ENCODE measurements at places on chromosomes 13 and 19. TPM values are rescaled to one million over a fixed set of nuclear protein-coding genes. Genes with fewer than 3 reads are reported as not detected.

SIGLEC6 gene
- total RNA-seq, result not detected

KLHL1 gene
- total RNA-seq, result 0.05 TPM

- no peak for DNase-seq
- H3K4me3 ChIP-seq, result peak overlapping the region; percentile 94
- H3K36me3 ChIP-seq, result peaks cover 55% of the 10 kb centered on the region
- H3K4me1 ChIP-seq, result no peaks in the 10 kb centered on the region
These were observed 332 bp downstream of the IRGQ start for GRCh38 chr19:43595605-43595998.

IZUMO4 gene
- 4.2 TPM for total RNA-seq

DNA sequence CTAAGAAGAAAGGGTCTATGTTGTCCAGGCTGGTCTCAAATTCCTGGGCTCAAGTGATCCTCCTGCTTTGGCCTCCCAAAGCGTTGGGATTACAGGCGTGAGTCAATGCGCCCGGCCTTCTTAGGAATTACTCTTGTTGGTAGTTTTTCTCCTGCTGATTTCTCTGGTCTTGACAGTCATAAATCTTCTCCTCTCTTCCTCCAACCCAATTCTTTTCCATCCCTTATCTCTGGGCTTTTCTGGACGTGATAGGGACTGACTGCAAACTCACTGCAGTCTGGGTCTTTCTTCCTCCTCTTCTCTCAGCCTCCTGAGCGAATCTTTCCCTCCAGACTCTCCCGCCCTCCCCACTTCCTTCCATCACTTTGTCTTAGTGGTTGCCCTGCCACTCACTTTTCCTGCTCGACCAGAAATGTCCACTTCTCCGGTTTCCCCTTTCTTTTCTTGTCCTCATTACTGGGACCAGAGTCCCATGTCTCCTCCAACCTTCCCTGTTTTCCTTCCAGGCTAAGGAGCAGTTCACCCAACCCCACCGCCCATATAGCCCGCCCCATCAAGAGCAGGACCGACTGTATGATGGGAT, 21.9 kb upstream of the TIMM44 start:
- H3K4me3 ChIP-seq, result no peak overlapping the region
- peaks cover 82% of the 10 kb centered on the region for H3K36me3 ChIP-seq
- peaks cover 7% of the 10 kb centered on the region for H3K4me1 ChIP-seq
- H3K27ac ChIP-seq, result no peak overlapping the region
- no peak for DNase-seq

DNA sequence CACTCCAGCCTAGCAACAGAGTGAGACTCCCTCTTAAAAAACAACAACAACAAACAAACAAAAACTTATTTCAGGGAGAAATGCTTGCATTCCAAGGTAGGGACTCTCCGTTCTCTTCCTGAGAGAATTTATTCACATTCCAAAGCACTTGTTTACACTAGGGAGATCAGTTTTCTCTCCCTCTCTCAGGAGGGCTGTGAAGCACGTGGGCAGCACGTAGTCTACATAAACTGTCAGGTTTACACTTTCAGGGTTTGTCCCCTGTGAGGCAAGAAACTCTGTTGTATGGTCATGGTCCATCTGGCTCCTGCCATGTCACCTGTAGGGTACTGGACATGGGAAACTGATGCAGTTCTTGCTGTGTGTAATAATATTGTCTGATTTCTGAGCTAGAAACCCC, 31.6 kb downstream of the WDR87 start:
- peak; percentile 55 for DNase-seq
- no peak overlapping the region for H3K4me3 ChIP-seq
- H3K27me3 ChIP-seq, result no peaks in the 10 kb centered on the region
- H3K36me3 ChIP-seq, result no peaks in the 10 kb centered on the region
- H3K27ac ChIP-seq, result no peak overlapping the region

DNA sequence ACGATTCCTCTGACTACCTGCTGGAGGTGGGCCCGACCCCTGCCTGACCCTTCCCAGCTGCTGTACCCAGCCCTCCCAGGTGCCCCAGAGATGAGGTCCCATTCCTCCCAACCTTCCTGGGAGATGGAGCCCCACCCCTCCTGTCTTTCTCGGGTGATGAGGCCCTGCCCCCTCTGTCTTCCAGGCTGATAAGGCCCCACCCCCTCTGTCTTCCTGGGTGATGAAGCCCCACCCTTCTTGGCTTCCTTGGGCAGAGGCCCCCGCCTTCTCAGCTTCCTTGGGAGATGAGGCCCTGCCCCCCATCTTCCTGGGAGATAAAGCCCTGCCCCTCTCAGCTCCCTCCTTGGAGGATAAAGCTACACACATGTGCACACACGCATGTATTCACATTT, 47.9 kb downstream of the CERS4 start:
- no peaks in the 10 kb centered on the region for H3K4me1 ChIP-seq
- H3K27me3 ChIP-seq, result no peaks in the 10 kb centered on the region
- no peak overlapping the region for H3K4me3 ChIP-seq

- no peak for DNase-seq
- no peak overlapping the region for H3K4me3 ChIP-seq
- H3K27ac ChIP-seq, result no peak overlapping the region
- H3K36me3 ChIP-seq, result no peaks in the 10 kb centered on the region
- H3K27me3 ChIP-seq, result no peaks in the 10 kb centered on the region
- H3K4me1 ChIP-seq, result no peaks in the 10 kb centered on the region
These were observed 18.1 kb upstream of the ARL11 start for GRCh38 chr13:49610176-49610575.

- H3K36me3 ChIP-seq, result peaks cover 5% of the 10 kb centered on the region
- H3K27me3 ChIP-seq, result no peaks in the 10 kb centered on the region
- H3K27ac ChIP-seq, result no peak overlapping the region
- no peak for DNase-seq
These were observed 18.6 kb downstream of the NDUFB7 start for GRCh38 chr19:14553042-14553938.

DNA sequence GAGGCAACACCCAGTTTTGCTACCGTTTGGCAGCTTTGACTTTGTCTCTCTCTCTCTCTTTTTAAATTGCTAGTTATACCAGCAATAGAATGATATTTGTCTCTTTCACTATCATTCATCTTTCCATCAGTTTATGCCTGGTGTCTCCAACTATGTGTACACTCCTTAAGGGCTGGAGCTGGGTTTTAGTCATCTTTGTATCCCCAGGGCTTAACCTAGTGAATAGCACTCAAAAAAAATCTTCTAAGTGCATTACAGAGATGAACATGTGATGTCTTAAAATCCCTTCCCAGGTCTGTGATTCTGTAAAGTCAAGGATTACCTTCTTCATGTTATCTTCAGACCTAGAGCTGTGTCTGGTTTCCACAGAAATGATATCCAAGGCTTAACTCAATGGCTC, 7.8 kb upstream of the UBL3 start:
- H3K27me3 ChIP-seq, result no peaks in the 10 kb centered on the region
- H3K27ac ChIP-seq, result no peak overlapping the region
- DNase-seq, result no peak
- no peak overlapping the region for H3K4me3 ChIP-seq

- no peak overlapping the region for H3K27ac ChIP-seq
- H3K4me3 ChIP-seq, result no peak overlapping the region
- peaks cover 44% of the 10 kb centered on the region for H3K27me3 ChIP-seq
- DNase-seq, result no peak
- H3K4me1 ChIP-seq, result peaks cover 3% of the 10 kb centered on the region
These were observed 829 bp upstream of the ATCAY start for GRCh38 chr19:3879656-3880055.

ZNF274 gene
- total RNA-seq, result 18.6 TPM

GRCh38 chr13:96963786-96964475, 30.3 kb downstream of the OXGR1 start:
- DNase-seq, result no peak
- no peak overlapping the region for H3K4me3 ChIP-seq
- no peaks in the 10 kb centered on the region for H3K36me3 ChIP-seq
- no peaks in the 10 kb centered on the region for H3K27me3 ChIP-seq
- no peak overlapping the region for H3K27ac ChIP-seq

- H3K36me3 ChIP-seq, result peaks cover 6% of the 10 kb centered on the region
- H3K4me3 ChIP-seq, result no peak overlapping the region
- no peak overlapping the region for H3K27ac ChIP-seq
- no peaks in the 10 kb centered on the region for H3K27me3 ChIP-seq
- H3K4me1 ChIP-seq, result no peaks in the 10 kb centered on the region
These were observed 87.8 kb upstream of the KLF5 start for GRCh38 chr13:72970956-72971355.

- H3K4me3 ChIP-seq, result no peak overlapping the region
- H3K27me3 ChIP-seq, result no peaks in the 10 kb centered on the region
- H3K4me1 ChIP-seq, result no peaks in the 10 kb centered on the region
- H3K36me3 ChIP-seq, result no peaks in the 10 kb centered on the region
- no peak overlapping the region for H3K27ac ChIP-seq
- DNase-seq, result no peak
These were observed 404.5 kb downstream of the GPC5 start for GRCh38 chr13:91802957-91803356.

C19orf67 gene
- 1.1 TPM for total RNA-seq

DNA sequence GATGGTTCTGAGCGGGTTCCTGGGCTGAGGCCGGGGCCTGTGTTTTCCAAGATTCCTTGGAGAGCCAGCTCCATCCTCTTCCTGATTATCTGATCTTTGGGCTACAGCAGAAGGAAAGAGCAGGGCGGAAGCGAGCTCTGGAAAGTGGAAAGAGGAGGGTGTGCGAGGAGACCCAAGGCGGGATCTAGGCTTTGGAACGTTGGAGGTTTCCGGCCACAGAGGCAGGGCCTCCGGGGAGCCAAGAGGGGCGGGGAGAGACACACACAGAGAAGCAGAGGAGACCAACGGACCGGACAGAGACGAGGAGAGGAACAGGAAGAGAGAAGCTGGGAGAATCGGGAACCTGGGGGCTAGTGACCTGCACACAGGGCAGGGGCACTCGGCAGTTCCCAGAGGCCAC, at the start of gene CLEC11A:
CLEC11A (plus strand) TSS at position 296 of the 400 bp plus-strand sequence. CDS start 162 bp downstream, outside the sequence.
- peaks cover 10% of the 10 kb centered on the region for H3K27me3 ChIP-seq
- H3K4me3 ChIP-seq, result peak within 1 kb of the TSS; percentile 77
- H3K4me1 ChIP-seq, result no peaks in the 10 kb centered on the region
- no peak within 1 kb of the TSS for H3K27ac ChIP-seq
- H3K36me3 ChIP-seq, result no peaks in the 10 kb centered on the region
- DNase-seq, result peak; percentile 69

DNA sequence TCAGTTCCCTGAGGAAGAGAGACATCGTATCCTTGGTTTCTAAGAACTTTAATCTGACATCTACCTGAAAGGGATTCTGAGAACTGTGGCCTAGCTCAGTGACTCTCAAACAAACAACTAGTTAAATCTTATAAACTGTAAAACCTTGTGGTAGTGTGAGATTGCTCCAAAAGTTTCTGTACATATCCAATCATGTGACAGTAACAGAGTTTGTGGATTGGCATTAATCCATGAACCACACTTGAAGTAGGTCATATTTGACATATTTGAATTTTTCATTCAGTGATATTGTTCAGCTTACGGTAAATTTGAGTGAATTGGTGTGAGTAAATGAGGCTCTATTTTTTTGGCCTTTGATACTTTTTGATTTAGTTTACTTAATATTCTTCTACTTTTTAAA, 15.0 kb downstream of the TDRD3 start:
- no peak overlapping the region for H3K4me3 ChIP-seq
- no peaks in the 10 kb centered on the region for H3K4me1 ChIP-seq
- DNase-seq, result no peak
- H3K27me3 ChIP-seq, result no peaks in the 10 kb centered on the region
- peaks cover 3% of the 10 kb centered on the region for H3K36me3 ChIP-seq

ZNF14 gene
- total RNA-seq, result 7.8 TPM

- H3K27me3 ChIP-seq, result no peaks in the 10 kb centered on the region
- no peak overlapping the region for H3K4me3 ChIP-seq
- DNase-seq, result no peak
- no peak overlapping the region for H3K27ac ChIP-seq
These were observed 207.6 kb upstream of the SERP2 start for GRCh38 chr13:44165889-44166496.

- H3K27me3 ChIP-seq, result no peaks in the 10 kb centered on the region
- H3K36me3 ChIP-seq, result peaks cover 33% of the 10 kb centered on the region
- H3K4me3 ChIP-seq, result no peak overlapping the region
- no peak for DNase-seq
These were observed 7.2 kb downstream of the UHRF1 start for GRCh38 chr19:4916292-4917082.

DNA sequence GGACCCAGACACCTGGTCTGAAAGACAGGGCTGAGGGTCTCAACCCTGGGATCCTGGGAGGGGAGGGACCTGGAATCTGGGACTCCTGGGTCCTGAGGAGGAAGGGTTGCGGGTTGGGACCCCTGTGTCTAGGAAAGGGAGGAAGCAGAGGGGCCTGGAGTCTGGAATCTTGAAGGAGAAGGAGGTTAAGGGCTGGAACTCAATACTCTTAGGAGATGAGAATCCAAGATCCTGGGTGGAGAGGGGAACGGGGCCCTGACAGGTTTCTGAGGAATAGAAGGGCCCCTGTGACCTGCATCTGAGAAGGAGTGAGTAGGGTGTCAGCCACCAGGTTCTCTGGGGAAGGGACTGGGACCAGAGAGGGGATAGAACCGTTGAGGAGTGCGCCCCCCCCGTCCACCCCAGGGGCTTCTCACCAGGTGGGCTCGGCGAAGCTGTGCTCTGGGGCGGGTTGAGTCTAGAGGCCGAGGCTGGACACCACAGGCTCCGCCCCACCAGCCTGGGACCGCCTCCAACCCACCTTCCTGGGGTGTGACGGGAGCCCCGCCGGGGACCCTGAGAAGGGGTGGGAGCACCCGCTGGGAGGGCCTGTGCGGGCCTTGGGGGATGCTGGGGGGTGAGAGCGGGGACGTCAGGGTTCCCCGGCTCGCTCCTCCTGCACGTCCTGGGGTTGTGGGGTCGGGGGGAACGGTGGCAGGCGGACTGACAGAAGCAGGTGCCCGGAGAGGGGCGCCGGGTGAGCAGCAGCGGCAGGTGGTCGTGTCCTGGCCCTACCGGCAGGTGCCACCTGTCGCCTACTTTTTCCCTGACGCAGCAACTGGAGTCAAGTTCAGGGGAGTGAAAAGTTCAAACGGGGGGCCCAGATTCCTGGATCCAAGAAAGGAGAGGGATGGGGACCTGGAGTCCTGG, at the start of gene MAMSTR:
MAMSTR (minus strand) TSS at position 463 of the 909 bp plus-strand sequence. CDS start 694 bp downstream, outside the sequence.
- no peaks in the 10 kb centered on the region for H3K4me1 ChIP-seq
- H3K27ac ChIP-seq, result peak within 1 kb of the TSS; percentile 44
- H3K4me3 ChIP-seq, result peak within 1 kb of the TSS; percentile 88
- DNase-seq, result no peak
- H3K27me3 ChIP-seq, result no peaks in the 10 kb centered on the region
- H3K36me3 ChIP-seq, result no peaks in the 10 kb centered on the region

DNA sequence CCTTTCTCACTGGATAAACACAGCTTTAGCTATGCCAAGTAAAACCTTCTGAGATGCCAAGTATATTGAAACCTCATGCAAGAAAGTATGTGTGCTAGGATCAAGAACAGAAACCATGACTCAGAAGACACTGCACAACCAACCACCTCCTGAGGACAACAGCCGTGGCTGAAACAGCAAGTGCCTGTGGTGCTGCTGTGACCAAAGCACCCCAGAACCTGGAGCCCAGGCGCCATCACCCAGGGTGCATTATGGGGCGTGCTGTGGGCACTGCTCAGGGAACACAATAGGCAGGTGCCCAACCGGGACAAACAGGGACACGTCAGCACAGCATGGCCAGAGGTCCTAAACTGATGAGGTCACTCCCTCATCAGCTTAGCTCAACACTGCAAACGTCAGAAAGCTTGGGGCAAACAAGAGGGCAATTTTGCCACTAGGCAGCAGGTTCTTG, 101.3 kb upstream of the SLC15A1 start:
- DNase-seq, result no peak
- no peaks in the 10 kb centered on the region for H3K36me3 ChIP-seq
- H3K4me3 ChIP-seq, result no peak overlapping the region
- H3K27ac ChIP-seq, result no peak overlapping the region
- no peaks in the 10 kb centered on the region for H3K27me3 ChIP-seq

CEACAM1 gene
- 1.4 TPM for total RNA-seq

Data from endodermal cell (in vitro differentiated cells).